Stimulated activated CD8-positive, alpha-beta memory T cell treated with anti-CD3 and anti-CD28 coated beads, Interleukin-12 subunit alpha, Interleukin-12 subunit beta, amount 100 ng/mL, for 1 hour (primary cell): ENCODE measurements at places on chromosomes 1 and 21.

- DNase-seq: no peak
Observed at GRCh38 chr1:8004803-8005573, 21.1 kb downstream of the ERRFI1 start.

DNA sequence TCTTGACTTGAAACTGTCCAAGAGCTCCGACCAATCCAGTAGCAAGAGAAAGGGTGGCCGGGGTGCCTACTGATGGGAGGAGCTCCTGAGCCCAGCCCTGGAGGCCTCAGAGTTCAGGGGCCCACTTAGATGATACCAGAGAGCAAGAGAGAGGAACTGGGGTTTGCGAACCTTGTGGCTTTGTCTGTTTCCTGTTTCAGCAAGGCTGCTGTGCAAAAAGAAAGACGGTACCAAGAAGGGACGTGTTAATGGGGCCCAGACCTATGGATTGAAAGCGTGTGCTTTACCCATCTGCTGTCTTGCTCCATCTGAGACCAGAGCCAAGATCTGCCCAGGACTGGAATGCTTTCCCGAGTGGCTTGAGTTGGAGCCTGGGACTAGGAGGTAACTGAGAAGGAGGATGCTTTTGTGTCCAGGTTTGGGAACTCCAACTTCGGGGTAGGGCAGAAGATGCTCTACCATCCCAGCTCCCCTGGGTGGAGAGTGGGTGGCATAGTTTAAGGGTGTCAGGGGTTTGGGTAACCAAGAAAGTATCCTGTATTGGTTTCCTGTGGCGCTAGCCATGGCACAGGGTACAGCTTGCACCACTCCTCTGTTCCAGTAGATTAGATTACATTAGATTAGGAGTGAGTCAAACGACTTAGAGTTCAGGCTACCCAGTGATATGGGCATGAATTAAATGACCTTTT lies at the start of gene TRAF3IP3:
TSS of gene TRAF3IP3 (plus strand) at position 128 of the 689 bp plus-strand sequence. CDS start 3,987 bp downstream, outside the sequence.
- DNase-seq: peak; percentile 64

- no peak for DNase-seq
Observed at GRCh38 chr21:17903029-17903806, 84.1 kb upstream of the C21orf91 start.

DNA sequence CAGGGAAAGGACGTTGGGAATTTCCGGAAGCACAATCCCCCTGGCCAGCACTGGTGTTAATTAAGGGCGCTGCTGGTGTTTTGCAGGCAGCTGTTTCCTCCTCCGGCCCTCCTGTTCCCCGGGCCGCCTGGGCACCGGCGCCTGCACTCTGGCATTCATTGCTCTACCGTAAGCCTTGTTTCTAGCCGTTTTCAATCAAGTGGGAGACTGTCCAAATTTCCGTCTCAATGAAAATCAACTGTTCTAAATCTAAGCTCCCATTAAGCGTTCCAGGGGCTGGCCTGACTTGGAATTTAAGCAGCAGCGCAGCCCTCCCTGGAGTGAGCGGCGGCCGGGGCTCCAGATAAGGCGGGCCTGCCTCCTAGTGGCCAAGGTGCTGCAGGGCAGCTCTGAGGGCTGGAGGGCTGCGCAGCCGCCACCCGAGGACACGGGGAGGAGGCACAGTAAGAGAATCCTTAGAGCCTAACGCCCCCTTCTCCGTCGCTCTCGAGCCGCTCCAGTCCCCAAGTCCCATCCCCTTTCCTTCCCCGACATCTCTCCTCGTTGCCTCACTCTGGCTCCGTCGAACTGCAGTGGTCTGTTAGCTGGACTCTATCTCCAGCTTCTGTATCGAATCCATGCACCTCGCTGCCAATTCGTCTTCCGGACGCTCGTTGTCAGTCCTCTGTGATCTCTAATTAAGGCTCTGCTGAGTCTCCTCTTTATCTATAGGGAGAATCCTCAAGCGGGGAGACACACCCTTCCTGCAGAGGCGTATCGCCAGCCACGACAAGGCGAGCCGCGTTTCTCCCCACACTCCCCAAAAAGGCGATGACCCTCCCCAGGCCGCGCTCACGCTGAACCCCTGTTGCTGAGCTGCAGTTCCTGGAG lies 57.8 kb upstream of the LRRC8D start:
- peak; percentile 73 for DNase-seq

GRCh38 chr1:38095454-38095931 lies 48.9 kb upstream of the POU3F1 start:
- DNase-seq: no peak

- DNase-seq: no peak
Observed at GRCh38 chr1:84426376-84426775, 28.1 kb downstream of the DNASE2B start.

- no peak for DNase-seq
Observed at GRCh38 chr1:226938903-226939437, 1.1 kb upstream of the COQ8A start.

GRCh38 chr21:27265949-27266348 lies 299.1 kb upstream of the ADAMTS5 start:
- no peak for DNase-seq
